ENCODE measurements at places on chromosomes 7 and 10.

DNA sequence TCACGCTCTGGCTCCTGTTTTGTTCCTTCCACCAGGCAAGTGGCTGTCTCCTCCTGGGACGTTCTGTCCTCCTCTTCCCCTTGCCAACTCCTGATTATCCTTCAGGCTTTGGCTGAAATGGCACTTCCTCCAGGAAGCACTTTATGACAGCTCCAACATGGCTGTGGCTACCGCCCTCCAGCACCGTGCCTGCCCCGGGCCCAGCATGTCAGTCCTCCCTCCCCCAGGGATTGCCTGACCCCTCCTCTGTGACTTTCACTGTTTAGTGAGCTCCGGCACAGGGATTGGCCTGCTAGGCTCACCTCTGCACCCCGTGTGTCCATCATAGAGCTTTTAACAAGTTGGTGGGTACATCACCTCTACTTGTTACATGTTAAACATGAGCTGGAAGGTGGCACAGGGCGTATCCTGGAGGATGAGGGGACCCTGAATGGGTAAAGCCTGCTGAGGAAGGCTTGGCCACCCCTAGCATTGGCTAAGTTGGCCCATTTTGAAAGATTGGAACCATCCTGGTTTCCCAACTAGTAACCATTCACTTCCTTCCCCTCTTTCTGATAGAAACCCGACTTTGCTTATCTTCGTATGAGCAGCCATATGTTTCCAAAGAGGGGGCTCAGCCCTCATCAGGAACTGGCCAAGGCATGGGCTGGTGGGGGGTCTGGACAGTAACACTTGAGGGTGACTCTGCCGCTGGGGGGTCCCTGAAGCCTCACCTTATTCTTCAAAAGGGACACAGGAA lies 10.5 kb upstream of the ADAMTS14 start:
- DNase-seq: no peak

DNA sequence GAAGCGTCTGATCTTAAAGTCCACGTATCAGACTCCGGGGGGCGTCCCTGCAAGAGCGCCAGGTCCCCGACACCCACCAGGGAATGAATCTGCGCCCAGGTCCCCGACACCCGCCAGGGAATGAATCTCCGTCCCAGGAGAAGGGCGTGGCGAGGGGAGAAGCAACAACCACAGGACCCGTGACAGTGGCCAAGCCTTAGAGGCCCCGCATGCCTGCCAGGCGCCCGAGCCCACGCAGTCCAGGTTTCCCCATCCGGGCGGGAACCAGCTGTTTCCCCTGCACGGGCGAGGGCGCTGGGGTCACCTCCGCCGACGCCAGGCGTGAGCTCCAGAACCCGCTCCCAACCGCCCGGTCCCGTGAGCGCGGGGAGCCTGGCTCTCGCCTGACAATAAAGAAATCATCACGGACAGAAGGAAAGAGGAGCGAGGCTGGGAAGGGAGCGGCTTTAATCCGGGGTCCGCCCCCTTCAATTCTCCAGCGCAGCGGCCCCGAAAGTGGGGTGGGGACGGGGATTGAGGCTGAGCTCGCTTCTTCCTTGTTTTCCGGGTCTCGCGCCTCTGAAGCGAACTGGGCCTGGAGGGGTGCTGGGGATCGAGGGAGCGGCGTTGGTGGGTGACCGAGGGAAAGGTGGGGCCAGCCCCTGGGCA lies 29.0 kb upstream of the BMS1 start:
- no peak for DNase-seq

DNA sequence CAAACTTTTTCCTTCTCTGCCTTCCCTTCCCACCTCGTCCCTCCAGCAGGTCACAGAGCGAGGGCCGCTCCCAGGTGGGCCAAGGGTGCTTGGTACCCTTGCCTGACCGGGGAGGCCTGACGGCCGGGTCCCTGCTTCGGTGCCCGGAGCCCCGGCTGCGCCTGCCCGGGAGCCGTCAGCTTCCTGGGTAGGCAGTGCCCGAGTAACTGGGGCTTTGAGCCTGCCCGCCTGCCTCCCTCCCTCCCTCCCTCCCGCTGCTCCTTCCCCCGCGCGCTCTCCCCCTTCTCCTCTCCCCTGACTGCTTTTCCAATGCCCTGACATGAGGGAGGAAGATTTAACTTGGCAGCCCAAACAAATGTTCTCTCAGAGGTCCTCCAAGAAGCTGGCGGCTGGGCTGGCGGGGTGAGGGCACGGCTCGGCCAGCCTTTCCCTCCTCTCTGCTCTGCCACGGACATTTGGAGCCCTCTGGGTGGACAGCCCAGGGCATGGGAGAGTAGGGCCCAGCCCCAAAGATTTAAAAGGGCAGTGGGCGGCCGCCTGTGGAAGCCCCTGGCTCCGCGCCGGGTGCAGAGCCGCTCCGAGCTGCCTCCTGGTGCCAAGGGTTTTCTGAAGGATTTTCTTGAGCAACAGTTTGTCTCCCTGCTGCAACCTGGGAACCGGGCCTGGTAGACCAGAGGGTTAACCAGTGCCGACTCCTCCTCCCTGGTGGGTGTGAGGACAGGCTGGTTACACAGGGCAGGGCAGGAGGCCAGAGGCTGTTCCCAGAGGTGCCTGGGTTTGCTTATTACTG lies 2.0 kb downstream of the ZMIZ1 start:
- DNase-seq: no peak

GRCh38 chr7:129741743-129742213 lies 130.3 kb downstream of the NRF1 start:
- DNase-seq: no peak

DNA sequence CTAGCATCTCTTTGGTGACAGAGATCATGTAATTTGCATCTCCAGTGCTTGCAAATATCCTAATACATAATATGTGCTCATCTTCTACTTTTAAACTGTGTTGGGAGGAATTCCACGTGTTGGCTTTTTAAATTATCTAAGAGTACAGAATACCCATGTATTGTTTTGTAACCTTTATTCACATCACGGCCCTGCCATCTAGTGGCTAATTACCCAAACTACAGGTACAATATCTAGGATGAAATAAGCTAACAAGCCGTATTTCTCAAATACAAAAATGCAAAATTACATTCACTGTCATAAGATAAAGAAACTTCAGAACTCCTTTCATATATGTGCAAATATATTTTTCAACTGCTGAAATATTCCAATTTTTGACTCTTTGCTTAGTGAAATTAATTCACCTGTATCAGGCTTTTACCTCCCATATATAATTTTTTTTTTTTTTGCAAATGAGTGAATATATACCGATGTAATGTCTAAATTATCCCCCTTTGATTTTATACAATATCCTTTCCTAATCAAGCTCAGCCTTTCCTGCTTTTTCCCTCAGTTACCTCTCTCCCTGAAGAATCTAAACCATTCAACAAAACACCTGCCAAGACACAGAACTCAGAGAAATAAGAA lies 30.3 kb upstream of the LSM8 start:
- no peak for DNase-seq

DNA sequence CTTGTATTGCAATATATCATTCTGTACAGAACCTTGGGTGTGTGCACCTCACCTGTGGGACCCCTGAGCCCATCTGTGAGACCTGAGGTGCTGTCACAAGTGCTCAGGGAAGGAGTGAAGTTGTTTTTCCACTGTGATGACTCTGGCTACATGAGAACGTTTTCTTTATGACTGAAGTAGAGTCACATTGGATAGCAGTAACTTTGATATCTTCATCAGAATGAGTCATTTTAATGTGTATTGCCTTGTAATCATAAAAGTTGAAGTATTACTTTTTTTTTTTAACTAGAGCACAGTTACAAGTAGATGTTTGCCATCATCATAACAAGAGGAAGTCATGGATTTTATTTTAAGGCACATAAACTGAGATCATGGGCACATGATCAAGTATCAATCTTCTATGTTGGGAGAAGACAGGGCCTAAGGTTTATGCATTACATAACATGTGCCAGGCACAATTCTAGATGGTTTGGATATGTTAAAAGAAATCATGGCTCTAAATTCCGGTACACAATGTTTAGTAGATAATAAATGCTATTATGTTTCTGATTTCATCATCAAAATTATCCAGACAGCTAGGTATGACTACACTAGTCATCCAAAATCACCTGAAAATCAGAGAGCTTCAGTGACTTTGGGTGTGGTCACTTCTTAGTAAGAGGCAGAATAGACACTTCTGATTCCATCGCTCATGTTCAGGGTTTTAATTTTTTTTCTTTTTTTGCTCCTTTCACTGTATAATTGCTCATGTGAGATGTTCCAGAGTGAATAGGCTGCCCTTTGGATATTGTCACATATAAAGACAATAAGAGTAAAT lies 82.7 kb upstream of the KLF6 start:
- no peak for DNase-seq

DNA sequence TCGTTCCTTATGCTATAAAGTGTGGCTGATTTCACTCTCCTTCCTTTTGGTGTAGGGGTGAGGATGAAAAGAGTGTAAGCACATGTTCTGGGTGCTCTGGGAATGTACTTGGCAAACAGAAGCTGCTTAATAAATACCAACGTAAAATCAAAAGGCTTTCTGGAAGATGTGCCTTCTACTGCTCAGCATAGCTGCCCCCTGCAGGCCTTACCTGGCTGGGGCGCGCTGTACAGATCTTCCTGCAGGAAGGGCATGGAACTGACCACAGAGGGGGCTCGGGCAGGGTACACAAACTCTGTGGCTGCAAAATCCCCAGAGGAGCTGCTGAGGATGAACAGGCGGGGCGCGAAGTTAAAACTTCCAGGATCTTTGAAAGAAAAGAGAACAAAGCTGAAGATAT lies 169.4 kb downstream of the SVIL start:
- no peak for DNase-seq

- DNase-seq: no peak
These were observed 201.8 kb downstream of the NSUN6 start for GRCh38 chr10:18449611-18450026.

DNA sequence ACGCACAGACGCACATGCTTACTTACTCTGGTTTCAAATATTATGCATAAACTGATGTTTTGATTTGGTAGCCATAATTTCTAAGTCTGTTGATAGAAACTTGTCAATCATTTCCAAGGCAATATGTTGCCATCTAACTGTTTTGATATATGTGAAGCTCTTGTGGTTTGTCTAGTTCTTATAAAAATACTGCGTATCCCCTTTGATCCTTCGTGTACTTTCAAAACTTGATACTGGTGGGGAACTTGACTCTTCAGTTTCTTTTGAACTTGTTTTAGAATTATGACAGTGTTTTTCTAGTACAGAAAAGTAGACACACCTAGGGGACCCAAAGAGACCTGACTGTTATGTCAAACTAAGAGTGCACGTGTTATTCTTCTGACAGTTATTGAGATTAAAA lies 708.0 kb downstream of the LRMDA start:
- no peak for DNase-seq

DNA sequence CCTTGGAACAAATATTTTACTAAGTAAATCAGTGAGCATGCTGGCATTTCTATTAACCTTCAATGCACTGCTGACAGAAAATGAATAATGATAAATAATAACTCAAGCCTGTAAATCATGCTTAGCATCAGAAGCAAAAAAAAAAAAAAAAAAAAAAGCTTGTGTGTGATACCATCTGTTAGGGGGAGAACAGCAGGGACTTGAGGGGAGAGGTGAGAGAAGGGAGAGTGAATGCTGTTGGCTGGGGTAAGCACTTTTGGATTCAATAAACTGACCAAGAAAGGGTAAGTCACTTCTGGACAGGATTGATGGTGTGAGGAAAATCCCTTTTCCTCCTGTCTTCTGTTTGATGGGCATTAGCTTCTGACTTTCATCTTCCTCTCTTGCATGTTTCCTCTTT lies 996.4 kb downstream of the KCNMA1 start:
- no peak for DNase-seq

- DNase-seq: peak; percentile 52
These were observed 30.2 kb upstream of the EZH2 start for GRCh38 chr7:148914208-148914777.

All from stimulated activated CD4-positive, alpha-beta T cell treated with anti-CD3 and anti-CD28 coated beads, Interleukin-15, amount 100 ng/mL, for 48 hours (primary cell).